Amniotic stem cell (primary cell): ENCODE measurements at places on chromosomes 5 and 9.

GRCh38 chr9:119224431-119224830, 144.8 kb downstream of the BRINP1 start:
- no peak for DNase-seq

DNA sequence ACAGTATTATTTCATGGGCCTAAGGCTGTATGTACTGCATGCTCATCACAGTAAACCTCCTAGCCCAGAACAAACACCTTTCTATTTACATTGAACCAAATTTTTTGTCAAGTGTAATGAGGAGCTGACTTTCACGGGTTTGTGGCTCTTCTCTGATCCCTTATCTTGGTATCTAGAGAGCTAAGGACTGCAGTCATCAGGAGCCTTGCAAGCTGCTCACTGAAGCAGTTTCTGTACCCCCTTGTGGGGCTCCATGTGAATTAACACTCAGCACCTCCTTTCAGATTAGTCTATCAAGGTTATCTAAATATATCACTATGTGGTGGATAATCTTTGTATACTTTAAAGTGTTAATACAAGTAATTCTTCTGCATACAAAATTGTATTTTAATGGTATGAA, 108.2 kb downstream of the AUH start:
- DNase-seq, result no peak

DNA sequence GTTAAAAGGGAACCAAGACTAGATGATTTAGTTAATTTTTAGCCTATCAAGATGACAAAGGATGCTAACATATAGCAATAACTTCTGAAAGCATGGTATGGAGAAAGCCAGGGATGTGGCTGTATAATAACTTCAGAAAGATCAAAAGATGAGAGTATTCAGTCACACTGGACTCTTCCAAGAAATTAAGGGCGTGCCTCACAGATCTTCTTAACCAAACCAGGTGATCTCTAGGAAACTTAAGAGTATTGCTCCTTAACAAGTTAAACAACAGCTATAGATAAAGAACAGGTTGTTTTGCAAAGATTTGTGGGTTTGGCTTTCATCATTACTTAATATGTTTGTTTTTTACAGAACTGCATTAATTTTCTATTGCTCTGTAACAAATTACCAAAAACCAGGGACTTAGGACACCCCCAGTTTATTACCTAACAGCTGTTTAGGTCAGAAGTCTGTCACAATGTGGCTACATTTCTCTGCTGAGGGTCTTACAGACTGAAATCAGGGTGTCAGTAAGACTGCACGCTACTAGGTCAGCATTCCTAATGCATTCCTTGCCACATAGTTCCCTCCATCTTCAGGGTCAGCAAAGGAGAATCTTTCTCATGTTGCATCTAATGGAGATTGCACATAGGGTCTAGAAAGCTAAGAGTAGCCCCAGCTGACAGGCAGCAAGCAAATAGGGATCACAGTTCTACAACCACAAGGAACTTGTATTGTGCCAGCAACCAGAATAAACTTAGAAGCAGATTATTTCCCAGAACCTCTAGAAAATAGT, 113.8 kb downstream of the WDR70 start:
- no peak for DNase-seq

- no peak for DNase-seq
Observed at GRCh38 chr5:150167908-150168307, 1.3 kb downstream of the CDX1 start.

- DNase-seq, result no peak
Observed at GRCh38 chr9:127340721-127341120, 56.2 kb upstream of the SLC2A8 start.

DNA sequence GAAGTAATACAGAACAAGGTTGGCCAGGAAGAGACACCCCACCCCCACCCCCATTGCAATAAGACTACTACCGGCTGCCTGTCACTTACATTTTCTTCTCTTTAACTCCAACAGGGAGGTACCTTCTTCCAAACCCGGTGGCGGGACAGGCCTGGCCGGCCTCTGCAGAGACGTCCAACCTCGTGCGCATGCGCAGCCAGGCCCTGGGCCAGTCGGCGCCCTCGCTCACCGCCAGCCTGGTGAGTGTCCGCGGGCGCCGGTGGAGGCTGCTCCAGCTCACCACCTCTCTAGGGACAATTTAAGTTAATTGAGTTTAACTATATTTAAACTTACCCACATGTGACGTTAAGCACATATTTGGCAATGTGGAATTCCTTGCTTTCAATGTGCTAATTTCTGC, 192.4 kb downstream of the MAST4 start:
- no peak for DNase-seq

GRCh38 chr9:107827304-107827703, 337.7 kb upstream of the KLF4 start:
- no peak for DNase-seq
